HL-60 (cell line): ENCODE measurements at places on chromosomes 6 and 20.

GRCh38 chr20:24821391-24821790 is 127.7 kb upstream of the CST7 start:
- DNase-seq, result no peak

DNA sequence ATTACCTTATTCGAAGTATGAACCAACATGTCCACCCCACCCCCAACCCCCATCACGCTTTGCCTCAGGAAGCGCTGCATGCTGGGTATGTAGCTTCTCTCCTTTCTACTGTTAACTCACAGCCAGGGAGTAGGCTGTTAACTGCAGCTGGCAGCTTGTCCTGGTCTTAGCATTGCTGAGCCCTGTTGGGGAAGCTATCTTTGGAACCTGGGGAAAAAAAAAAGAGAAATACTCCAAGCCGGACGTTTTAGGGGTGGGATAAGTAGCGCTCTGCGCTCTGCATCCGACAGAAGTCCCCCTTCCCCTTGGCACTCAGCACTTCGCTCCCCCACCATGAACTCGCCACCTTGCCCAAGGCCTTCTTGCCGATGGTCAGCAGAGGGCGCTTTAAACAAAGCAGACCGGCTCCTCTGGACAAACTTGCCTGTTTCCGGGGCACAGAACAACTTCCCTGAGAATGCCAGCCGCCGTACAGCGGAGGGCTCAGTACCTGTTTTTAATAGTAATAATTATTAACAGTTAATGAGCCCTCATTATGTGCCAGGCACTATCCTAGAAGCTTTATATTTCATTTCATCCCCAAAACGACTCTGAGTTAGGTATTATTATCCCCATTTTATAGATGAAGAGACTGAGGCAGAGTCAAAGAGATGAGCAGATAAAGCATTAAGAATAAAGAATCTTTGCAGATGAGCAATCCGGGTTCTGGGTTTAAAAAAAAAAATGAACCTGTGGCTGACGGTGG is 35.2 kb upstream of the MDFI start:
- peak; percentile 87 for DNase-seq

DNA sequence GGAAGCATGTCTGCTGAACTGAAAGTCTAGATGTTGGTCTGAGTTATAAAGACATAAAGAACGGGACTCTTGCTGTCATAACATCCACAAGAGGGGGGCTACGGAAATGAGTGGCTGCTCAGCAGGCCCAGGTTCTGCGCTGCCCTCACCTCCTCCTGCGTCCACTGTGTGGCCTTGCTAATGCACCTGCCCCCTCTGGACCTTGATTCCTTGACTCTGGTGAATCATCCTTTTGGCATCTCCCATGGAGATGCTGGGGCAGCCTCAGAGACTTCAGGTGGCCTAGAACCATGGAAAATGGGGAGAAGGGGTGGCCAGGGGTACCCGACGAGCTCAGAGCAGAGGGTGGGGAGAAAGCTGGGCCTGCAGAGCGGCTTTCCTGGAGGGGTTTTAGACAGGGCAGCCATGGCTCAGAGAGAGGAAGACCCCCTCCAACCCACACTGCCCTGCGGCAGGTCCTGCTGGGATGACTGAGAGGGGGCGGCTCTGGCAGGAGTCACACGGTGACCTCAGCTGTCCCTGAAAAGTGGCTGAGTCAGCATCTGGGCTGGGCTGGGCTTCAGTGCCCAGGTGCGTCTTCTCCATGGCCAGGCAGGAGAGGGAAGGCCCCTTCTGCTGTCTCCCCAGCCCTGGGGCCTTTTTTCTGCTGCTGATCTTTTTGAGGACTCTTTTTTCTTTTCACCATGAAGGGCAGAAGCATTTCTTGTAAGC is 46.9 kb downstream of the DLGAP4 start:
- DNase-seq, result no peak

DNA sequence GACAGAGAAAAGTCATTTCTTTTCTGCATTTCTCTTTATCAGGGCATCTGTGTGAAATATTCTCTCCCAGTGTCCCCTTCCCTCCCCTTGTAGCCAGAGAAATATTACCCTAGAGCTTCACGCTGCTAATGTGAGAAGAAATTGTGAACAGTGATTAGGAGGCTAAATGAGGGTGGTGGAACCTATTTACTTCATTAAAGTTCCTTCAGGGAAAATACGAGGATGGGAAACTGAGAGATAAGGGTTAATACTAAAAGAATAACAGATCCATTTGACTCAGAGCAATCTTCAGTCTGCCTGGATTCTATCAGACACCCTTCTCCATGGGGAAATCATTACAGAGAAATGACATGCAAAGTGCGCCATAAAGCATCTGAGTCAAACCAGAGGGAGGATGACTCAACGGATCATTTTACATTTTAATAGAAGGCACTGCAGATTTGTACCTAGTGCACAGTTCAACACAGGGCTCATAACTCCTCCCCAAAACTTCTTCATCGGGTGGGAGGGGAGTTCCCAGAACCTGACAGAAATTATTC is 131.3 kb downstream of the GJA10 start:
- DNase-seq, result no peak

- DNase-seq, result no peak
Observed at GRCh38 chr6:63940056-63940455, 304.5 kb downstream of the PHF3 start.
